ENCODE measurements at places on chromosomes 12 and 14.

GRCh38 chr14:104687601-104688504 lies 1.6 kb upstream of the INF2 start:
- no peak for DNase-seq

- peak; percentile 13 for DNase-seq
Observed at GRCh38 chr12:108394196-108394595, 55.1 kb upstream of the CMKLR1 start.

DNA sequence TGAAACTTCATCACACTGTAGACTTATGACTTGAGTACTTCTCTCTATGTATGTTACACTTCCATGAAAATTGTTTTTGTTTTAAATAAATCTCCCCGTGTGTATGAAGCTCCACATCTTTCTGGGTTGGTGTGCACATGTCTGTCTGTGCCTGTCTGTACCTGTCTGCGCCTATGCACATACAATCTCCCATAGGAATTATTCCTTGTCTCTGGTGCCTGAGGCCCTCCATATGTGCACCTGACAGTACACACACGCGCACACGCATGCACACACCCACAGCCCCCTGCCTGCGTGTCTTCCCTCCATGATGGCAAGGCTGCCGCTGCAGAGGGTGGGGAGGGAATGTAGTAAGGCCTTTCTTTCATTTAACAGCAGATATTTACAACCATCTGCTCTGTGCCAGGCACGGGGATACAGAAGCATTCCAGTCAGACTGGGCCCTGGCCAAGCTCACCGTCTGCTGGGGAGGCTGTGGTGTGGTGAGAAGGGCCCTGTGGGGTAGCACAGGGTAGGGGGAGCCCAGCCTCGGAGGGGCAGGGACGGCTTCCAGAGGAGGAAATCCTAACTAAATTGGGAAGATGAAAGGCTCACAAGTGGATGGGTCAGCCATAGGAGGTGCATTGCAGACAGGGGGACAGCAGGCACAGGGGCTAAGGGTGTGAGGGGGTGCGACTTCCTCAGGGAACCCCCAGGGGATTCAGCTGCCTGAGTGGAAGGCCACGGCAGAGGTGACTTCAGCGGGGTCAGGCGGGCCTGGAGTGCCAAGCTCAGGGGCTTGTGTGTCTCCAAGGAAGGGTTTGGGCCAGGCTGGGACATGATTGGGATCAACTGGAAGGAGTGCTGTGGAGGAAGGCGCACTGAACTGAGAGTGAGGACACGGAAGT lies 26.1 kb downstream of the KRT8 start:
- DNase-seq, result no peak

DNA sequence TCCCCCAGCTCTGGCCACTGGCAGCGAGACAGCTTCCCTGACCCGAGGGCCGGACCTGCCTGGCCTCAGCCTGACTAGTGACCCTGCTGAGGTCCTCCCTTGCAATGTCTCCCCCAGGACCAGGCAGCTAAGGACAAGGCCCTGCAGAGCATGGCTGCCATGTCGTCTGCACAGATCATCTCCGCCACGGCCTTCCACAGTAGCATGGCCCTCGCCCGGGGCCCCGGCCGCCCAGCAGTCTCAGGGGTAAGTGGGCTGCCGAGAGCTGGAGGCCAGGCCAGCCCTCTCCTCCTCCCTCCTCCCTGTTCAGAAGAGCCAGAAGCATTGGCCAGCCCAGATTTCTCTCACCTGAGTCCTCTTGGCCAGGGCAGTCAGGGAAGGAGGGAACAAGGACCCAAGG lies 58.1 kb downstream of the TEAD4 start:
- no peak for DNase-seq

- no peak for DNase-seq
Observed at GRCh38 chr14:105537580-105538474, 11.4 kb downstream of the TMEM121 start.

DNA sequence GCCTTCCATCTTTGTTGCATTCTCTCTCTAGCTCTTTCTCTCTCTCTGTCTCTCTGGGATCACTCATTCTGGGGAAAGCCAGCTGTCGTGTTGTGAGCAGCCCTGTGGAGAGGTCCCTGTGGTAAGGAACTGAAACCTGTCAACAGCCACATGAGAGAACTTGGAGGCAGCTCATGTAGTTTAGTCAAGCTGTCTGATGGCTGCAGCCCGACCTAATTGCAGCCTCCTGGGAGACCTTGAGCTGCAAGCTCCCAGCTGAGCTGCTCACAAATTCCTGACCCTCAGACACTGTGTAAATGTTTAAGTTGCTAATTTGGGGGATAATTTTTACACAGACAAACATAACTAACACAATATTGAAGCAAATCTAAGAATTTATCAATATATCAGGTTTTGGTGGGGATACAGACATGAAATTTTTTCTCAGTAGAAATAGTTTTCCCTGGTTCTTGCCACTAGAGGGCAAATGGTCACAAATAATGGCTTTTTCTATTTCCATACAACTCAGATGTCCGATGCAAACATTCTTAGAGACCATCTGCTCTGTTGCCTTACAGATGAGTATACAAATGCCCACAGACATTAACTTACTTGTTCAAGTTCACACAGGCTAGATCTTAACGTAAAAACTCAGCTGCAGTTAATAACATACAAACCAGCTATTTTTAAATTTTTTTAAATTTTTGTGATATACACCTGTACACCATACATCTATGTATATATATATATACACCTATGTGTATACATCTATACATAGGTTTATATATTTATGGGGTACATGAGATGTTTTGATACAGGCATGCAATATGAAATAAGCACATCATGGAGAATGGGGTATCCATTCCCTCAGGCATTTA lies 15.5 kb upstream of the KRR1 start:
- DNase-seq, result peak; percentile 57

GRCh38 chr12:108797677-108798076 lies 59.7 kb downstream of the SSH1 start:
- DNase-seq, result no peak

- DNase-seq, result no peak
Observed at GRCh38 chr12:70185301-70185700, 57.9 kb upstream of the CNOT2 start.

DNA sequence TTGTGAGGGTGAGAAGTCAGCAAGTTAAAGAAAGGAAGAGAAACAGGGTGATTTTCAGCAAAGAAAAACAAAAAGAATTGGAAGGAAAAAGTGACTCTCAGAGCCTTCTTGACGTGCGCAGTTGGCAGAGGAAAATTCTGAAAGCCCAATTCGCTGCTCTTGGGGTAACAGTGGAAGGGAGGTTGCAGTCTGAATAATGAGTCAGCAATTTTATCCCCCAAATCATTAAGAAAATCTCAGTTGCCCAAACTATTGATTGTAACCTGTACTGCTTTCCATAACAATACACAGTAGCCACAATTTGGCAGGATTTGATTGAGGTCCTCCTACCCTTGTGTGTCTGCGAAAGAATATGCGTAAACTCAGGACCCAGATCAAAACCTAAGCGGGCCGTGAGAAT lies 309.1 kb downstream of the EMP1 start:
- no peak for DNase-seq

DNA sequence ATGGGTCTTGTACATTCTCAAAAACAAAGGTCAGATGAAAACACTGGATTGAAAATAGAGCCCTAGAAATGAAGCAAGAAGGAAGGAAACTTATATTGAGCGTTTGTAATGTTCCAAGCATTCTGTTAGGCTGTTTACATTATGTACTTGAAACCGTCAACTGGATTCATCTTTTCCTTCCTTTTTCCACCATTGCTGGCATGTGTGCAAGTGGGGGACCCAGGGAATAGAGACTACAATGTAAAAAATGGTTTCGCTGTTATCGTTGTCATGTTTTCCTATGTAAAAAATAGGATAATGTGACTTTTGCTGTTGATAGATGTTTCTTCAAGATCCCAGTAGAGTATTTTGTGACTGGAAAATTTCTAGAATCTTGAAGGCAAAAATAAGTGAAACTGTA lies 913.2 kb downstream of the NRXN3 start:
- no peak for DNase-seq

DNA sequence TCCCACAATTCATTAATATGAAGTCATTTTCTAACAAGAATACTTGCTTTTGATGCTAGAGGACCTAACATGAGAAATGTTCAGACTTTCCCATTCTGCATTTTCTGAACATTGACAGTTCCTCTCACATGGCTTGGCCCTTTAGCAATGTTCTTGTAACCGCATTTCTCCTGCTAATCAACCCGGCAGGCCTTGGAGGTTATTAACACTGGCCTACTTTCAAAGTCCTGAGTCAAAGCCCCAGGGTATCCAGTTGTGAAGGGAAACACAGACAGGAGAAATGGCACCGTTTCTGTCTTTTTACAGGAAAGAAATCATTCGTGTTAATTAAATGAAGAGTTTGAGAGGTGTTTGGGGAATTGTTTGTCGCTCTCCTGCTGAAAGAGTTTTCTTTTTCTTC lies 446.5 kb upstream of the MIS18BP1 start:
- DNase-seq, result no peak

- no peak for DNase-seq
Observed at GRCh38 chr12:105554223-105554678, 223.8 kb downstream of the C12orf75 start.

- no peak for DNase-seq
Observed at GRCh38 chr14:76984787-76985375, 43.6 kb downstream of the IRF2BPL start.

DNA sequence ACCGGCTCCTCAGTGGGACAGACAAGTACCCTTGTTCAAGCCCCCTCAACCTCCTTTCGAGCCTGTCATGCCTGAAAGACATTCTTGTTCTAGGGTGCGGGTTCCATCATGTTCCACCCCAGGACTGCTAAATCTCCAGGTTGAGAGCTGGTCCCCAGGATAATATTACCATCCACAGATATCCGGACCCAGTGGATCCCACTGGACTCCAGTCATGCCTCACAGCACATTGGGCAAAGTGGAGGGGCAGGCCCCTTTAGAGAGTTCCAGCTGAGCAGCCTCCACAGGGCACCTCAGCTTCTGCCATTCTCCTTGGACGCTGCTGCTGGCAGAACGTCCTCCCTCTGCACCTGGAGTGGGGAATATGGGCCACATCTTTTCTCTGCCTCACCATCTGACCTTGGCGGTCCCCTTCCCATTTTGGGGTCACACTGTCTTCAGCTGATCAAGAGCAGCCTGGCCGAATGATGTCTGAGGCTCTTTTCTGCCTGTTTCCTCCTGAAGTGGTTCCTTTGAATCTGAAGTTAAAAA lies 137.4 kb downstream of the BCL11B start:
- no peak for DNase-seq

- peak; percentile 27 for DNase-seq
Observed at GRCh38 chr14:69090187-69090789, 62.6 kb downstream of the DCAF5 start.

- no peak for DNase-seq
Observed at GRCh38 chr14:35180179-35180578, 57.8 kb downstream of the PRORP start.

DNA sequence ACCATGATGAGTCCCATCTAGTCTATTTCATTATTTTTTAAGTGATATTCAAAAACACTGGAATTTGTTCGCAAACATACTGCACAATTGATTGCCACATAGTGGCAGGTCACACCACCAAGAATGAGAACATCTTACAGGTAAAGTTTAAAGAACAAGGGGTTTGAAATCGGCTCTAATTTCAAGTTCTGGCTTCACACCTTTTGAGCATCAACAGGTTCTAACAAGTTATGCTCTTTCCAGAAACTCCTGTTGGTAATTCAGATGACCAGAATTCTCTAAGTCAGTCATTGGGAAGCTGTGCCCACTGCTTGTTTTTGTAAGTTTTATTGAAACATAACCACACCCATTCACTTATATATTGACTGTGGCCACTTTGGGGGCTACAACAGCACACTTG lies 336.3 kb downstream of the FUT8 start:
- DNase-seq, result no peak

DNA sequence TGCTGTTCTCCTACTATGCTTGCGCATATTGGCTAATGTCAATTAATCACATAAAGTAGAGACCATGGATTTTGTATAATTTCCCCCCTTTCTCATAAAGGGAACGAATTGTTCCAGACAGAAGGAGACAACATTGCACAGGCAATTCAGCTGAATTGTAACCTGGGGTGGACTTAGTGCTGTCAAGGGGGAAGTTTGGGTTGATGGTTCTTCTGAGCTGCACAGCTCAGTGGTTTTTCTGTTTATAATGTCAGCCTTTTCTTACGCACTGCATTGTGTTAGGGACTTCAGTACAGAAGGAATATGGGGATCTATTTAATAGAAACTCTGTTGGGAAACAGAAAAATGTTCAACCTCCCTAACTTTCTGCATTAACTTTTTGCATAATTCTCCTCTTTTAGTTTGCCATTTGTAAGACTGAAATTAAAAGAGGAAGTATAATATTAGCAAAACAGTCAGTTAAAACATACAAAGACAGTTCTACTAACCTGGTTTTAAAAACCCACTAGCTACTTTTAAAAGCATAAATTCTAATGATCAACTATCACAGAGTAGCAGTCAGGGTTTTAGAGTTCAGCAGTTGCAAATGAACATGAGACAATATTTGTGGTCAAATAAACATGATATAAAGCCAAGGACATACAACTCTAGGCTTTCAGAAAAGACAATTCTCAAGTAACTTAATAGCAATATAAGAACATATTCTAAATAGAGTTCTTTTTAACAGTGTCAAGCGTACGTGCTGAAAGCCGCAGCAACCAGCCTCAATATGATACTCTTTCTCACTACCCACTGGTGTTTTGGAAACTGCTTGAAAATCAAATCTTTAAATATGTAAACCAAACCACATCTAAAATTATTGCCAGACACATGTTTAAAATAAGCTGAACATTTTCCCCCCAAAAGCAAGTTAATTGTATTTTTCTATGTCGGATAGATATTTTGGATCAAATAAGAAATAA lies 393.0 kb downstream of the FSCB start:
- no peak for DNase-seq

DNA sequence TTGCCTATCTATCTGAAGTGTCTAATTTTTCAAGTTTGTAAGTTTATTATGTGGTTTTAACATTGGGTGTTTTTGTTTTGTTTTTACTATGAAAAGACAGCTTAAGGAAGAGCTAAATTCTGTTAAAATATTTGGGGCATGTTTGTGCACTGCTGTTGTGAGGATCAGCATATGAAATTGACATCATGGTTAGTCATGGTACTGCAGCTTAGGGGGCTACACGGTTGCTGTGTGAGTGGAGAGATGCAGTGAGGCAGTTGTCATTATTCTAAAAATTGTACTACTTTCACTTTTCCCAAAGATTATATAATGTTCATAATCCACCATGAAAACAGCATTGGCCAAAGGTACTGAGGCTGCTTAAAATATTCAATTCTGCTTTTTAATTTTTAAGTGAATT lies 49.0 kb downstream of the ZC3H14 start:
- peak; percentile 35 for DNase-seq

GRCh38 chr12:114274131-114274530 lies 131.8 kb downstream of the TBX5 start:
- no peak for DNase-seq

GRCh38 chr14:61231810-61232209 lies 49.3 kb downstream of the TMEM30B start:
- no peak for DNase-seq
